ENCODE measurements at places on chromosomes 11 and 22. TPM values are rescaled to one million over a fixed set of nuclear protein-coding genes. Genes with fewer than 3 reads are reported as not detected.

DNA sequence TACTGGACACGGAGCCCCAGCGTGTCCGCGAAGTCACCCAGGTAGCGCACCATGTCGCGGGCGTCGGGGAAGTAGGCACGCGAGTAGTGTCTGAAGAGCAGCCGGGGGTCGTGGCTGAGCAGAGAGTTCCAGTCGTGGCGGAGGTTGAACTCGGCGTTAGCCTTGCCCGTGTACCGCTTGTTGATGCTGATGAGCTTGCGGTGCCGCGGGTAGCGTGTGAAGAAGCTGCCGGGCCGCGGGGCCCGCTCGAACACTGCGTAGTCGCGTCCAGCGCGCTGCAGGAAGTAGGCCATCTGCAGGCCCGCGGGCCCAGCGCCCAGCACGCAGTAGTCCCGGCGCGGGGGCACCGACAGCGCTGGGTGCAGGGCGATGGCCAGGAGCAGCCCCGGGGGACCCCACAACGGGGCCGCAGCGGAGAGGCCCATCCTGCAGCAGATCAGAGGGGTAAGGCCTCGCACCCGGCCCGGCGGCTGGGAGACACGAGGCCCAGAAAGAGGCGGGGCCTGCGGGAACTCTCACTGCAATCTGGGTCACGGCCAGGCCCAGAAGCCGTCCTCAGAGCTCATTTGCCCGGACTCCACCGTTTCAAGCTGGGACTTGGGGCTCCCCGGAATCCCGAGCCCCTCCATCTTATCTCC, 723 bp downstream of the FOXRED2 start:
- H3K27me3 ChIP-seq = no peaks in the 10 kb centered on the region
- no peak overlapping the region for H3K27ac ChIP-seq
- H3K4me3 ChIP-seq = no peak overlapping the region
- H3K36me3 ChIP-seq = peaks cover 14% of the 10 kb centered on the region

GRCh38 chr11:121329781-121330395, 37.3 kb downstream of the SC5D start:
- no peak for DNase-seq
- no peaks in the 10 kb centered on the region for H3K36me3 ChIP-seq
- peaks cover 39% of the 10 kb centered on the region for H3K27me3 ChIP-seq
- no peaks in the 10 kb centered on the region for H3K4me1 ChIP-seq

DNA sequence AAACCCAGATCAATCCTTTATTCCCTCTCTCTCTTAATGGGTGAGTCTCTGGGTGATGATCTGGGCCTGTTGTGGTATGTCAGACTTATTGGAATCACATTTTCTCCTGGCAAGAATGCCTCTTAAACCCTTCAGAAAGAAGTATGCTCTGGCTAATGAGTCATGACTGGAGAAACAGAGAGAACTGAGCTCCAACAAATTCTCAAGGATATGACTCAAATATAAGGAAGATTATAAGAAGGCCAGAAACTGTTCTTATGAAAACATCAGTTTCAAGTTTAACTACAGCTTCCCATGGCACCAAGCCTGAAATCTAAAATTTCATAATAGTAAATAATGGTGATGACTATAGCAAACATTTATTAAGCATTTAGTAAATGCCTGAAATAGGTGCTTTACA, 83.9 kb downstream of the OR5AK2 start:
- H3K36me3 ChIP-seq = no peaks in the 10 kb centered on the region
- no peak overlapping the region for H3K4me3 ChIP-seq
- no peak overlapping the region for H3K27ac ChIP-seq
- H3K27me3 ChIP-seq = no peaks in the 10 kb centered on the region
- H3K4me1 ChIP-seq = peaks cover 4% of the 10 kb centered on the region

- H3K27me3 ChIP-seq = peaks cover 64% of the 10 kb centered on the region
Measured at GRCh38 chr11:75150879-75151278, at the start of gene SLCO2B1. TSS of gene SLCO2B1 (plus strand) at chr11:75151107. CDS start at chr11:75151382, 275 bp downstream.

- 0 out of 2 replicates have a peak, but pooled peaks cover 2% of the 10 kb centered on the region for H3K4me1 ChIP-seq
- DNase-seq = peak; percentile 62
- no peak overlapping the region for H3K4me3 ChIP-seq
Measured at GRCh38 chr22:21791635-21792625, 56.3 kb upstream of the YPEL1 start.

DNA sequence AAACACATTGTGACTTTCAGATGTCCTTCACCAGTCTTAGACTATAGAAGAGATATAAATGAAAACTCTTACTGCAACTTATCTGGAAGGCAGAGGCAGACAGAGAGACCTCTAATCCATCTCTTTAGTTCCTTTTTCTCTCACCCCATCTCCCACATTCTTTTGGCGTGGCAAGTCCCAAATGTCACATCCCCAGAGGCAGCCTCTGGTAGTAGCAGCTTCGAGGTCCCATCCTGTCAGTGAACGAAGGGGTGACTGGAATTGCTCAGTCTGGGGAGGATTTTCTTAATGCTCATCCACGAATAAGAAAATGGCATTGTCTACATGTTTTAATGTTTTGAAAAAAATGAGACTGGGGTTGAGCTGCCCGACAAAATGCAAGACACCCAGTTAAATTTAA, 201.4 kb downstream of the GRIA4 start:
- no peak overlapping the region for H3K27ac ChIP-seq
- H3K36me3 ChIP-seq = no peaks in the 10 kb centered on the region
- no peaks in the 10 kb centered on the region for H3K4me1 ChIP-seq
- DNase-seq = no peak
- no peak overlapping the region for H3K4me3 ChIP-seq

GRCh38 chr11:17604201-17604914, 57.3 kb downstream of the OTOG start:
- H3K4me3 ChIP-seq = no peak overlapping the region
- H3K4me1 ChIP-seq = no peaks in the 10 kb centered on the region
- H3K27ac ChIP-seq = no peak overlapping the region

DNA sequence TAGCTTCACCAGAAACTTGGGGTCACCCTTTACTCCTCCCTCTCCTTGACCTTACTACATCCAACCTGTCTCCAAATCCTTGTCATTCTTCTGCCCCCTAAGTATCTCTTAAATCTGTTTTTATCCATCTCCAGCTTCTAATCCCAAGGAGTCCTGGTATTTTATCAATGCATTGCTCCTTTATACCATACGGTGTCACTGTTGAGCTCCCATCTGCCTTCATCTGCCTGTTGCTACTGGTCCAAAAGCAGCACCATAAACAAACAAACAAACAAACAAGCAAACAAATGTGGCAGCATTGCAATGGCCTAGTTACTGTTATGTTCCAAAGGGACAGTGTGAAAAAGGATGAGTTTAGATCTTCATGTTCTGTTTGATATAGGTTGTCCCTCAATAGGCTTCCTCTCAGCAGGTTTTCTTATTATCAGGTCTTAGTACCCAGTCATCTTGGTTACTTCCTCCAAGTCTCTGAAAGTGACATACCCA, 34.2 kb downstream of the DNHD1 start:
- DNase-seq = peak; percentile 52
- H3K4me1 ChIP-seq = no peaks in the 10 kb centered on the region
- no peaks in the 10 kb centered on the region for H3K27me3 ChIP-seq
- peaks cover 6% of the 10 kb centered on the region for H3K36me3 ChIP-seq
- H3K27ac ChIP-seq = no peak overlapping the region
- no peak overlapping the region for H3K4me3 ChIP-seq

DNA sequence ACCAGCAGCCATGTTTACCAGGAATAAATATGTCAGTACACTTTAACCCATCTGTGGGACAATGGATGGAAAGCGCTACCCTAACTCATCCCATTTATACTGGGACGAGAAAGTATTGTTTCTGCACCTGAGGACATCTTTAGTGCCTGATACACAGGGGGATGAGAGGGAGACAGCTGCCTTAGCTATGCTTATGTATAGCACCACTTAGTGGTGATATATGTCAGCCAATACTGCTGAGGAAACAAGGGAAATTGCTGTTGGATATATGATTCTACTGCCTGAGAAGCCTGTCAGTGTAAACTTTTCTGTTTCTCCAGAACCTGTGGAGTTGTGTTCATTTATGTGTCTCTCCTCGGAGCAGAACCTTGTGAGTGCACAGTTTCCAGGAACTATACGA, 13.3 kb upstream of the CEP295 start:
- no peak overlapping the region for H3K27ac ChIP-seq
- H3K36me3 ChIP-seq = no peaks in the 10 kb centered on the region
- DNase-seq = peak; percentile 21
- H3K4me1 ChIP-seq = no peaks in the 10 kb centered on the region

The MMP11 gene
- 1.4 TPM for total RNA-seq

The OR52B4 gene
- not detected for total RNA-seq

The EIF4G2 gene
- 1,144 TPM for total RNA-seq

The OR52I2 gene
- total RNA-seq = not detected

Measured in IMR-90 (cell line).